Fibroblast of lung (primary cell): ENCODE measurements at places on chromosomes 4 and X.
A peak's percentile ranks its signal among the peaks of the same experiment; 100 is the strongest.

GRCh38 chr4:153233761-153234371, 29.6 kb downstream of the TRIM2 start:
- peak; percentile 97 for DNase-seq

DNA sequence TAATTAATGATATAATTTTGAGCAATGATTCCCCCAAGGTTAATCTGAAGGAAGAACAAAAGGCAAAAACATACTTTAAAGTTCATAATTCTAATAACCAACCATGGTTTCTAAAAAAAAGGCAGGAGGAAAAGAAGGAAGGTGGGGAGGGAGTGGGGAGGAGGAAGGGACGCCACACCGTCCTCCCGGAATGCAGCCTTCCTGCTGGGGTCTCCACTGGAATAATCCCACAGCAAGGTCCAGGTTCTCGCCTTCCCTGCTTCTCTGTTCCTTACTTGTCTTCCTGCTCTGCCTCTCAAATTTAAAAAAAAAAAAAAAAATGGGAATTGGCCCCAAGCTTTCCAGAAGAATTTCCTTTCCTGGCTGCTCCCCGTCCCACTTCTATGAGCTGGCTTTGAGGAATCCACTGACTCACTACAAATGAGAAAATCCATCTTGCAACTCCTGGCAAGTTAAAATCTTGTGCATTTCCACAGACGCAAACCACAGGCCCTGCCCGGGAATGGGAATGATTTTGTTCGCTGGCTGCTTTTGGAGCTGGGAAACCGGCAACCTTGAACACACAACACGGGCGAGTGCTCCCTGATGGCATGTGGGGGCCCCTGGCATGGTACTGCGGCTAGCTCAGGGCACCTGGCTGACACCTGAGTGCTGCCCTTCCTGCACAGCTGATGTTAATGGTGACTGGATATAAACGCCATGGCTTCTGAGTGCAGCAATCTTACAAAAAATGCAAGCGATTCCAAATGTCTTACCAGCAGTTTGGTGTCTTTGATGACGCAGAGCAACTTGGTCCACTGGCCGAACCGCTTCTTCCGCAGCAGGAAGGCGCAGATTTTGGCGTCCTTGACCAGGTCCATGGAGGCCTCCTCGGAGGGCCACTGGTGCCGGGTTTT, 97.0 kb downstream of the AFAP1 start:
- DNase-seq = peak; percentile 100

GRCh38 chrX:69163936-69164741, 1.1 kb downstream of the PJA1 start:
- DNase-seq = peak; percentile 17

DNA sequence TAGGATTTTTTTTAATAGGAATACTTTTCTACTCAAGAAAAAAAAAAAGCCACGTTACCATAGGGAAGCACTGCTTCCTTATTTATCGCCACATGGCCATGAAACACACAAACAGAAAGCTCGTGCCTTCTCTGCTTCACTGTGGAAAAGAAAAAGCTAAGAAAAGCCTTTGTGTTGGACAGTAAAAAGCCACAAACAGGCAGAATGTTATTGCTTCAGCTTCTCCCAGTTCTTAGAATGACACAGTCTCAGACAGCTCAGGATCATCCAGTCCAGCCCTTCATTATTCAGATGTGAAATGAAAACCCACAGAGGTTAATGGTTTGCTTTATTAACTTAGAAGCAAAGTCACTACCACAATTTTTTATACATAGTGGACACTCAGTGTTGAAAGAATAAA, 181.6 kb upstream of the NOCT start:
- DNase-seq = no peak

GRCh38 chr4:146638333-146638785, 334 bp upstream of the POU4F2 start:
- DNase-seq = no peak

- no peak for DNase-seq
Measured at GRCh38 chrX:153102418-153102817, 30.2 kb downstream of the PNMA6A start.

GRCh38 chr4:178471994-178472393, 1029.8 kb upstream of the AGA start:
- DNase-seq = no peak

DNA sequence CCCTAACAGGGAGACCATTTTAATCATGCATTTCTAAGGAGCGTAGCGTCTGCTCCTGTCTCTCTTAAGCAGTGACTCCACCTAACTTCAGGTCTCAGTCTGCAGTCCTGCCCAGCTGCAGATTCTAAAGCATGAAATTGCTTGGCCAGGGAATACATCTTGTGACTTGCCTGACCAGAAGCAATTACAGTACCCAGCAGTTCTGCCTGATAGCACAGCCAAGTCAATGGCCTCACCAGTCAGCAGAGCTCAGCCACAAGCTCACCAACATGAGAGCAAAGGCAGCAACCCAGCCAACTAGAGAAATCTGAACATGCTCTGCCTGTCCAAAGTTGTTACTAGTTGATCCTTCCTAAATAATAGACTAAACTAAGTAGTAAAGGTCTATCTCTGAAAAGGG, 2011.9 kb upstream of the PCDH10 start:
- no peak for DNase-seq

DNA sequence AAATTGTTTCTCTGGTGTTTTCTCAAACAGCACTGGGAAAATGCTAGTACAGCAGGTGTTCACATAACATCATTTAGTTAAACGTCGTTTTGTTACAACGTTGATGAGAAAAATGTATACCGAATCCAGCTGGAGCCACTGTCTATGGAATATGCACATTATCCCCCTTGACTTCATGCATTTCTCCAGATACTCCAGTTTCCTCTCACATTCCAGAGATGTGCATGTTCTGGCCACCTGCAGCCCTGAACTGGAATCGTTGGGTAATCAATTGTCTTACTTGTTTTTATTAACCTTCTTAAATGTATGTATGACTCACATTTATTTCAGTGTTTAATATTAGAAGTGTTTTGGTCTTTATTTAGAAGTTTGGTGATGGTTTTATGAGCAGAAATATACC, 18.4 kb upstream of the ODAM start:
- DNase-seq = no peak

DNA sequence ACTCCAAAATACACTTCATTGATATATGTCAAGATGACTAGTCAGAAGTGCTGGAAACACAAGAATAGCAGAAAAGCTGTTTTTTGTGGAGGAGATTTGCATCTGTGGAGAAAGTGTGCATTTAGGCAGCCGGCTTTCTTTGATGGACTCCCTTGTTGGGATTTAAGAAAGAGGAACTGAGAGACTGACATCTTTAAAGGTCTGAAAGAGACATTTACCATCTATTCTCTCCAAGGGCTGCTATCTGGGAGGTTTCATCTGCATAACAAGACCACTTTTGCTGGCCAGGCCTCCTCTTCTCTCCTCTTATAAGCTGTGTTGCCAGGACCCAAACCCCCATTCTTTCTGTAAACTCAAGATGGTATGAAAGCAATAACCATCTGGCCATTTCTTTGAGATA, 1065.0 kb downstream of the NLGN4X start:
- no peak for DNase-seq

GRCh38 chrX:23503835-23504539, 163.3 kb upstream of the PRDX4 start:
- peak; percentile 73 for DNase-seq

DNA sequence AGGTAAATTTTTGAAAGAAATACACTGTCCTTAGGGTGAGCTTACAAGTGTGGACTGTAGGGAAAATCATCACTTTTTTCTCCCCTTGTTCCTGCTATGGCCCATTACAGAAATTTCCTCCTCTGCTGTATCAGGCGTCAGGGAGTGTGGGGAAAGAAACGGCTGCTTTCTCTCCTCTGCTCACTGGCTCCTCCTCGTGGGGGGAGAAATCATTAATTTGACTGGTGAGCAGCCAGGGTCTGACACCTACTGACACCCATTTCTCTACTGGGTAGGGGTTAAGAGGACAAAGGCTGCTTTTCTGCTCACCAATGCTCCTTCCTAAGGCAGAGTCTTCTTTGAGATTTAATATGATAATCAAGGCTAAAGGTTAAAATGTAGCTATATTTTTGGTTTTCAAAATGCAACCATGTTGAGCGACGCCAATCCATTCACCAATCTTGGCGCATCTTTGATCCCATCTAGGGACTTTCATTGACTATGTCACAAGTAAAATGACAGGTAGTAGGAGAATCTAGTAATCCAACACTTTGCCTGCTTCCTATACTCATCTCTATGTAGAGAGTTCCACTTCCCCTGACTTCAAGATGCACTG, 25.1 kb downstream of the SETD7 start:
- peak; percentile 42 for DNase-seq

- no peak for DNase-seq
Measured at GRCh38 chr4:36374836-36375511, 93.6 kb downstream of the DTHD1 start.

DNA sequence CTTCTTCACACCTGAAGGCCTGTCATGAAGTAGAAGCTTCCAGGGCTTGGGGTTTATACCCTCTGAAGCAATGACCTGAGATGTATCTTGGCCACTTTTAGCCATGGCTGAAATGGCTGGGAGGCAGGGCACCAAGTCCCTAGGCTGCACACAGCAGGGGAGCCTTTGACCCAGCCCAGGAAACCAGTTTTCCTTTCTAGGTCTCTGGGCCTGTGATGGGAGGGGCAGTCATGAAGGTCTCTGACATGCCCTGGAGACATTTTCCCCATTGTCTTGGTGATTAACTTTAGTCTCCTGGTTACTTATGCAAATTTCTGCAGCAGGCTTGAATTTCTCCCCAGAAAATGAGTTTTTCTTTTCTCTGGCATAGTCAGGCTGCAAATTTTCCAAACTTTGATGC, 511.0 kb upstream of the KLHL4 start:
- no peak for DNase-seq

- no peak for DNase-seq
Measured at GRCh38 chrX:44261286-44261685, 82.2 kb downstream of the EFHC2 start.

- no peak for DNase-seq
Measured at GRCh38 chr4:110620322-110620690, 2.6 kb downstream of the PITX2 start.

DNA sequence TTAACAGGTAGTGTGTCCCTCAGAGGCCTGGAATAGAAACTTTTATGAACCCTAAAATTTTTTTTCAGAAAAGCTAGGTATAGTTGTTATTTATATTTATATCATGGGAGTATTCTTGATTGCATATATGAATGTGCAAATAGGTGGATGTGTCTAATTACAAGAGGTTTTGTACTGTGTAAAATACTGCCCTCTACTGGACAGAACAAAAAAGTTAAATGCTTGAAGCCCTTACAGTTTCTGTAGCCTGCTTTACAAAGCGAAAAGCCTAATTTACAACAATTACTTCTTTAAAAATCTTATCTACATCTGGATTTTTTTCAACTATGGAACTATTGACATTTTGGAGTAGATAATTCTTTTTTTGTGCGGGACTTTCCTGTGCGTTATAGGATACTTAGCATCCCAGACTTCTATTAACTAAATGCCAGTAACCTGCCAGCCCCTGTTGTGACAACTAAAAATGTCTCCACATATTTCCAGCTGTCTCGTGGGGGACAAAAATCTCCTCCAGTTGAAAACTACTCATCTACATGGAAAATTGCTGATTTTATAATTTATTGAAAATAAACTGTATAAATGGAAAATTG, 35.1 kb downstream of the ENPEP start:
- DNase-seq = peak; percentile 79

- no peak for DNase-seq
Measured at GRCh38 chrX:14902537-14902936, 29.3 kb downstream of the MOSPD2 start.

DNA sequence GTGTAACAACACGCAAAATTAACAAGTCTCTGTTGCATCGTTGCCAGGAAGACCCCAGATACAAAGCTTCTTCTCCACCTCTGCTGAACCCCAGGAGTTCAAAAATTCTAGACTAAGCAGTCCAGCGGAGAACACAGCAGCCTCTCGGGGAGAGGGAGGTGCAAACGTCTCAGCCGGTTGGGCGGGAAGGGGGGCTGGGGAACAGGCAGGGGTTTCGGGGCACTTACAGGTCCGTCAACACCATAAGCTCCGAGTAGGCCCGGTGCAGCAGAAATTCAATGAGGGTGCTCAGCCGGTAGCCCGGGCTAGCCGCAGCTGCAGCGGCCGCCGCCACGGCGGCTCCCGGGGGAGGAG, 394 bp downstream of the MED14 start:
- peak; percentile 26 for DNase-seq

DNA sequence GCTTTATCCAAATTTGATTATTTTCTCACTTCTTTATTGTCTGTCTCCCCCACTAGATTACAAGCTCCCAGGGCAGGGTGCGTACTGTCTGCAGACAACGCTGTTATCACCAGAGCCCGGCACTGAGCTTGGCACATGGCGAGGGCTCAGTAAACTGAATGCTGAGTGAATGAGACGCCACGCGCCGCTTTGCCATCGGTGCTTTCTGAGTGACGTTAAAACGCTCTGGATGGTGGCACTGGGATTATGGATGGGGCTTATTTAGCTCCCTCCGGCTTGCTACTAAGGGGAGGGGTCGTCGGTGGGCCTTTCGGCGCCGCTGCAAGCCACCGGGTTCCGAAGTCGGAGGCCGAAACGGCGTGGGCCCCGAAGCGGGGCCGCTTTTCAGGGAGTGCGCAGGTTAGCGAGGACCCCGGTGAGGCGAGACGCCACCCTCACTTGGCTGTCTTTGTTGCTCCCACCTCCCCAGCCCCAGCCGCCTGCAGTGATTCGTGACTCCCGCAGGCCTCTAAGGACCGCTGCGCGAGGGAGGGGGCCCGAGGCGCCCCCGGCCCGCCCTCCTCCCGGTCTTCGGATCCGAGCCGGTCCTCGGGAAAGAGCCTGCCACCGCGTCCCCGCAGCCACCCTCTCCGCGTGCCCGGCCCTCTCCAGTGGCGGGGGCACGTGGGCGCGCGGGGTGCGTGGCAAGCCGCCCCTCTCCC, 569 bp upstream of the FHL1 start:
- no peak for DNase-seq

DNA sequence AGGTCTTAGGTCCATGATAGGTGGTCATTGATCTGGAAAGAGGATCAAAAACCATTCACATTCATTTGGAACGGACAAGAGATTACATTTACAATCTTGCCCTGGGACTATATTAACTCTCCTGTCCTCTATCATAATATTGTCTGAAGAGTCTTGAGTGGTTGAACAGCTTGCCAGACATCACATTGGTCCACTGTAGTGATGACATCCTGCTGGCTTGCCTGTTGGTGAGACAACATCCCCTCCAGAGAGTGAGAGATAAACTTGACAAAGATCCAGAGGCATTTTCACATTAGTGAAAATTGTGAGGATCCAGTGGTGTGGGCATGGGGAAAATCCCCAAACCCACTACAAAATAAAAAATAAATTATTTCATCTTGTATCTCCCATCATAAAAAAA, 155.7 kb upstream of the LEF1 start:
- no peak for DNase-seq

GRCh38 chrX:572538-573124, 58.0 kb upstream of the SHOX start:
- DNase-seq = no peak

DNA sequence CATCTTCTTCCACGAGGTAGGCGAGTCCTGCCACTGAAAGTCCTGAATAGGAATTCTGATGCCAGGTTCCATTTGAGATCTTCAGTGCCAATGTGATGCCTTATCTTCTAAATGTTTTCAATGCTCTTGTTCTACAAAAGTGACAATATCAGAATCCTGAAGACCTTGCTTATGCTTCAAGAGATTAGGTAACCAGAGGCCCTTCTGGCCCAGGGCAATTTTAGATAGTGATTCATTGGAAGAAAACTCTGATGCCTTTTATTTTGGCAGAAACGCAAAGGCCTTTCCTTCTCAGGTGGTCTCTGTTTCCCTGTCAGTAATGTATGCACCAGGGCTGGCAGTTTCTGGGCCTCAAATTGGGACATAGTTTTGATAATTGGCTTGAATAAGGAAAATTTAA, 144.8 kb downstream of the CEP135 start:
- no peak for DNase-seq

GRCh38 chr4:11209826-11210225, 218.9 kb downstream of the HS3ST1 start:
- no peak for DNase-seq

- peak; percentile 74 for DNase-seq
Measured at GRCh38 chrX:136752796-136753195, 27.9 kb downstream of the ARHGEF6 start.
